ENCODE measurements at places on chromosomes 13 and 19.
A peak's percentile ranks its signal among the peaks of the same experiment; 100 is the strongest.

GRCh38 chr13:92103689-92104153 lies 705.3 kb downstream of the GPC5 start:
- no peak for DNase-seq

DNA sequence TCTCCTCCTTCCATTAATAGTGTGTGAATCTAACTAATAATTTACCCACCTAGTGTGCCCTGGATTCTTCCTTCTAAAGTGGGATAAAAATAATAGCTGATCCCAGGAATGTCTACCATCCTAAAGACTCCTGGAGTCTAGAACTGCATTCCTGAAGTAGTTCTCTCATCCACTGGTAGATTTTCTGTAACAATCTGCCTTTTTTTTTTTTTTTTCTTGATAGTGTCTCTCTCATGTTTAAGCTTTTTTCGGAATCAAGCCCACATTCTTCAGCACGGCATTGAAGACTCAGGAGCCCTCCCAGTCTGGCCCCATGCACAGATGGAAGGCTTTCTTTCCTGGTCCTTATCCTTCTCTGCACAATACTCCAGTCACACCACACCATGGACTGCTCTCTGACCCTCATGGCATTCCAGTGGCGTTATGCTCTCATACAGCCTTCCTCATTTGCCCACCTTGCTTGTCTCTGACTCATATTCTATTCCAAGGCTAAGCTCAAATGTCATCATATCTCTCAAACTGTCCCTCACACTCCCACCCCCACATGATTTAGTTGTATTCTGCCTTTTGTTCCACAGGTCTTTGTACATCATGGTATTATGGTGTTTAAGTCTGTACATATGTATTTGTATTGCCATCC lies 68.7 kb upstream of the FRY start:
- no peak for DNase-seq

DNA sequence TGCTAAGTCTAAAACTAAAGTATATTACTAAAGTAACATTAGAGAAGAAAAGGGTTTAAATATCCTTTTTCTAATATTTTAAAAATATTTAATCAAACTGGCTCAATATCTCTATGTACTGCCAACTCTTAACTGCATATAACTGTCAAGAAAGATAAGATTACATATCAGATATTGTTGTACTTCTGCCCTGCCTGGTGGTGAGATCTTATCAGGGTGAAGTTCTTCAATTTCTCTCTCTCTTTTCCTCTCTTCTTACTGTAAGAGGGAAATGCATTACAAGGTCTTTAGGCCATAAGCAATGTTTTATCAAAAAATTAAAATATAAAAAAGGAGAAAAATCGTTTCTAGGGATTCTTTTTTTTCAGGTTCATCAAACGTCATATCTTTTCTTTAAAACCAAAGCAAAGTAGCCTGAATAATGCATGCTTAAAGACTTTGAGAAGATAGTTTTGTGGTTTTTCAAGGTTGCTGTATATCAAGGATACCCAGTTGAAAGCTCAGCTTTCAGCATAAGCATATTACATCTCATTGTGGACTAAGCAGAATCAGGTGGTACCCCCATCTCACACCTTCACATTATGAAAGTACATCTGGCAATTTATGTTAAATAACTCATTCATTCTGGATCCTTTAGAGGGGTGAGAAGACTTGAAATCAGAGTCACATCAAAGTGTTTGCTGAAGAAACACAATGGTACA lies 1625.7 kb upstream of the SLC10A2 start:
- DNase-seq: no peak

DNA sequence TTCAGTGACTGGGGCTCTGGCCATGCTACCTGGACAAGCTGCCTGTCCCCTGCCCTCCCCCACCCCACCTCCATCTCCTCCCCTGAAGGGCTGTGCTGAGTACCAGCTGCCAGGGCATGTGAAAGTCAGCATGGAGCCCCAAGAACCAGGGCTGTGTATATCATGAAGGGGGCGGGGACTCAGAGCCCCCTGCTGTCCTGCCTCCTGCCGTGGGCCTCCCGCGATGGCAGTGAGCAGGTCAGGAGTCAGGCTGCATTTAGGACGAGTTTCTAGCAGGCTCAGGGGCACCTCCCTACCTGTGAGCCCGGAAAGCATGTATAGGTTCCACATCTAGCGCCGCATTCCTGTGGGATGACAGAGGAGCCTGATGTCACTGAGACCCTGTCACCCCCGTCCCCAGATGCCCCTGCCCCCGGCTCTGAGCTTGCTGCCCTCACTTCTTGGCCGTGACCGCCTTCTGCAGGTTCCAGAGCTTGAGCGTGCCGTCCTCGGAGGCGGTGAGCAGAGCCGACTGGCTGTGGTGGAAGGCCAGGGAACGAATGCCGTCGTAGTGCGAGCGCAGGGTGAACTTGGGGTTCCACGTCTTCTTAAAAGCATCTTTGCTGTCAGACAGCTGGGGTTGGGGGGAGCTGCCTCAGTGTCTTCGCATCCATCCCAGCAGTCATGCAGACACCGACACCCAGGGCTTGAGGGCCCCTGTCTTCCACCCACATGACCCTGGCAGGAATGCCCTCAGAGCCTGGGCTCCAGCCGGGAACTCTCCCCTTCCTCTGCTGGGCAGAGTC lies 8.3 kb upstream of the PRKD2 start:
- DNase-seq: no peak

- peak; percentile 50 for DNase-seq
Measured at GRCh38 chr19:16594131-16594586, 21.9 kb upstream of the SLC35E1 start.

GRCh38 chr19:48728911-48729664 lies 9.6 kb upstream of the MAMSTR start:
- DNase-seq: no peak

DNA sequence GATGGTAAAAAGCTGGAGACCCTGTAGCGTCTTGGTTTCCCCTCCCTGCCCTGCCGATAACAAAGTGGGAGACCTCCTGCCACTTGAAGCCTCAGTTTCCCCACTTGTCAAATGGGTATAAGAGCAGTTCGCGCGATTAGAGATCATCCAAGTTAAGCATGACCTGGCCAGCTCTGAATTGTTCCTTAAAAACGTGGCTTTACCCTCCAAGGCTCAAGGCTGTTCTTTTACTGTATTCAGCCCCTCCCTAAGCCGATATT lies 421 bp downstream of the TNPO2 start:
- DNase-seq: no peak

DNA sequence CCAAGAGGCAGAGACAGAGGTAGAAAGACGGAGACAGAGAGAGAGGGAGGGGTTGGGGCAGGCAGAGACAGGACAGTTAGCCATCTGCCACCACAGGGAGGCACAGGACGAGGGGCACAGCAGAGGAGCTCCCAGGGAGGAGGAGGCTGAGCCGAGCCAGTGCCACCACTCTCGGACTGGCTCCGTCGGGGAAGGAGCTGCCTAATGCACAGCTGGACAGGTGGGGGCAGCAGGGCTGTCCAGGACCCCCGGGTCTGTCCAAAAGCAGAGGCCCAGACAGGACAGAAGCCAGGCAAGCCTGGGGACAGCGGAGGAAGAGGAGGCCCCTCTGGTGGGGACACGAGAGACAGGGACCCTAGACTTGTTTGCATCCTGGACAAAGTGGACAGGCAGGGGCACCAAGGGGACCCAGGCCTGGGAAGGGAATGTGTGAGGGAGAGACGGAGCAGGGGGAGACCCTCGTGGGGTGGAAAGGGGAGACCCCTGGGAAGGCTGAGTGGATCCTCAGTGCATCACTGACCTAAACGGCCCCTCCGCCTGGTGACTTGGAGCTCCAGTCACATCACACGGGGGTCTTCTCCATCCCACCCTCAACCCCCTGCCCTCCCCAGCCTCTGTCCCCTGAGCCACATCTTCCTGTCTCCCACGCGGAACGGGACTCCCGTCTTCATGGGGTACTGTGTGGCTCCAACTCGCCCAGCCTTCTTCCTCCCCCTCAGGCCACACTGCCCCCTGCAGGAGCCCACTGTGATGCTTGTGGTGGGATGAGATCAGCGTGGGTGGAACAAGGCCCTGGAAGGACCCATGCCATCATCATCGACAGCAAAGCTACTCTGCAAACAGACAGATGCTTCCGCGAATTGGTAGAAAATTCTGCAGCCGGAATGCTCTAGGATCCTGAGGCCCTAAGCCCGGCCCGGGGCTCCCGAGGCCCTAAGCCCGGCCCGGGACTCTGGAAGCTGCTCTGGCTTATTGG lies 915 bp downstream of the F10 start:
- DNase-seq: no peak

- DNase-seq: no peak
Measured at GRCh38 chr13:28532388-28533124, 37.6 kb upstream of the FLT1 start.

DNA sequence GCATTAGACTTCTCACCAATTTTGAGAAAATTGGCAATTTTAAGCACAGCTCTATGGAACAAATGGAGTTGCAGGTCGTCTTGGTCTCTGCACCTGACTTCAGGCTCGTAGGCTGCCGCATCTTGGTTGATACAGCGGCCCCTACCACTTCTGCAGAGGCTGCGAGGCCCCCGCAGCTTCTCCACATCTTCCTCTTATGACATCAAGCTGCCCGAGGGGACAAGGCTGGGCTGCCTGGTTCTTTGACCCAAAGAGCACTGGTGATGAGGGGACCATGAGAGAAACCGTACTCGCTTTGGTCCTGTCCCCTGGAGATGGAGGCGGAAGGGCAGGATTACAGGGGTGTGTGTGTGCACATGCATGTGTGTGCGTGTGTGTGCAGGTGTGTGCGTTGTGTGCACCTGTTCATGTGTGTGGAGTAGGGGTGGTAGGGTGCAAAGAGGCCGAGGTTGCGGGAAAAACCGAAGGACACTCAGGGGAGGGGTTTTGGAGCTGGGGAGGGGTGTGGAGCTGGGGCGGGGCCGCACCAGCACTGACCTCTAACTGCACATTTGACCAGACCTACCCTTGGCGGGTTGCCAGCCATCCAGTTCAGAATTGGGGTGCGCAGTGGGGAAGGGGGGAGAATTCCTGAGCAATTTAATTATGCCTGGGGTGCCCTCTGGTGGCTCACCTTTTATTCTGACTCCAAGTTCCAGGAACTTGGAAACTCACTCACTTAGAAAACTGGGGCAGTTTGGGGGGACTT lies 65.1 kb upstream of the ARHGEF7 start:
- no peak for DNase-seq

GRCh38 chr19:7852851-7853769 lies 21.1 kb downstream of the PRR36 start:
- peak; percentile 48 for DNase-seq

DNA sequence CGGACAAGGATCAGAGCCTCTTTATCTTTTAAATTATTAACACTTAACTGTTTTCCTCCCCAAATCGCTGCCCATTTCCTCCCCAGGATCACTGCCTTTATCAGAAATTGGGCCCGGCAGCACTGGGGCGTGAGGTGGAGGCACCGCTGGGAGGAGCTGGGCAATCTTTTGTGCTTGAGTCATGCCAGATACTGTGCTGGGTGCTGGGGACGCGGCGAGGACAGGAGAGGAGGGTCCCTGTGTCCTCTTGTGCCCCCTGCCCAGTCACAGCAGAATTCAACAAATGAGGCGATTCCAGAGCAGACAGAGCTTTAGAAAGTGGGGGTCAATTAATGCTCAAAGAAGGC lies 347.8 kb downstream of the ZNF536 start:
- DNase-seq: no peak

DNA sequence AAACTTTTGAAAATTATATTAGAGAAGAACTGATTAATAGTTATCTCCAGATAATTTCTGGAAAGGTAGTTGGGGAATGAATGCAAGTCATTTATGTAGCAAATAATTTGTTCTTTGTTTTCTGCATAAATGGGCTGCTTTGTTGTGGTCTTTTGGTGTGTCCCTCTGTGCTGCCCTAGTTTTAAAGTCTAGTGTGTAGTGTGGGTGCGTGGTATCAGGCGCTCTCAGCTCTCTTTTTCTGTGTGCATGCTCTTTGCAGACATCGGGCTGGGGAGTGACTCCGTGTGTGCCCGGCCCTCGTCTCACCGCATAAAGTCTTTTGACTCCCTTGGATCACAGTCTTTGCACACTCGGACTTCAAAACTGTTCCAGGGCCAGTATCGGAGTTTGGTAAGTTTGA lies 94.5 kb downstream of the ARHGEF7 start:
- DNase-seq: no peak

DNA sequence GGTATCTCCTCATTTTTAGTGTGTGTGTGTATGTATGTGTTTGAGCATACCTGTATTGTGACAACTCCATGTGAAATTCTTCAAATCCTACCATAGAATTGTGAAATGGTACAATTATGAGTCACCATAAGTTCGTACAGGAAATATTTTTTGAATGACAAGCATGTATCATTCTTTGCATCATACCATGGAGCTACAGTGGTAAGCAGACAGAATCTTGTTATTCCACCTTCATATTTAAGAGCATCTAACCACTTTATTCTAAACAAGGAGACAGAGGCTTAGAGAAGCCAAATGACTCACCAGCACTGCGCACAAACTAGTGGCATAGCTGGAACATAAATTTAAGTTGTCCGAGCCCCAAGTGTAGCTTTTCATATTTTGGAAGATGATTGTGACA lies 4.5 kb upstream of the EPSTI1 start:
- DNase-seq: no peak

GRCh38 chr13:22220151-22221135 lies 549.6 kb downstream of the FGF9 start:
- no peak for DNase-seq

DNA sequence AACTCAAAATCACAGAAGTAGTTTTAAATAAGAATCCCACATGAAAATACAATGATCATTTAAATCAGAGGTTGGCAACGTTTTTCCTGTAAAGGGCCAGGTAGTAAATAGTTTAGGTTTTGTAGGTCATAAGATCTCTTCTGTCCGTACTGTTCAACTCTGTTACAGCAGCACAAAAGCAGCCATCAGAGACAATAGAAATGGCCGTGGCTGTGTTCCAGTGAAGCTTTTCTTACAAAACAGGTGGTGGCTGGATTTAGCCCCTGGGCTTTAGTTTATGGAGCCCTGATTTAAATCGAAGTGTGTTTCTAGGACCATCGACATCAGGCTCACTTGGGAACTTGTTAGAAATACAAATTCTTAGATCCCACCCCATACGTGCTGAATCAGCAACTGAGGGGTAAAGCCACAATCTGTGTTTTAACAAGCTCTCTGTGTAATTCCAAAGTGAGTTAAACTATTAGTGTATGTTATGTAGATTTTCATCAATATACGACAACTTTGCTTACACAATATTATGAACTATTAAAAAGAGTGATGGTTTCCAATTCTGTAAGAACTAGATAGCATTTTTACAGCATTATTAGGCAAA lies 54.8 kb upstream of the MIR17HG start:
- no peak for DNase-seq

DNA sequence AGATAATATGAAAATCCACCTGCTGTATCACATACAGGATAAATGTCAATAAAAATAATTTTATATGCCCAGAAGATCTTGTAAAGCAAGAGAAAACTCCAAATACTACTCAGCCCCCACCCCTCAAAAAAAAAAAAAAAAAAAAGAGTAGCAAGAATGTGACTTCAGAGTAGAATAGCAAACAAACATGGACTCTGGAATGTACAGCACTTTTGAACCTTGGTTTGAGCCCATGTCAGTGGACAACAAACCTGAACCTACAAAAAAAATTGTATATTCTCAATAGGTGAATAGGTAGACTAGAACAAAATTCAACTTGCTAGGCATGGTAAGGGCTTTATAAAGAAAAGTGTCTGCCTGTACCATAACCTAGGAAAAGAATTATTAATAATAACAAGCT lies 428.0 kb downstream of the SLITRK6 start:
- no peak for DNase-seq

Data from CD4-positive, alpha-beta T cell treated with Interleukin-6 at 100 ng/mL for 8 hours (primary cell).